ENCODE measurements at places on chromosomes 11 and 22. TPM values are rescaled to one million over a fixed set of nuclear protein-coding genes. Genes with fewer than 3 reads are reported as not detected.

FAM111A gene
- total RNA-seq, result 60.5 TPM

GRAMD1B gene
- total RNA-seq, result 25.1 TPM

SBF2 gene
- total RNA-seq, result 23.1 TPM

GGT5 gene
- total RNA-seq, result not detected

MAPK8IP2 gene
- 0.17 TPM for total RNA-seq

GRCh38 chr11:116070520-116070919, 566.3 kb upstream of the CADM1 start:
- no peak for DNase-seq

DNA sequence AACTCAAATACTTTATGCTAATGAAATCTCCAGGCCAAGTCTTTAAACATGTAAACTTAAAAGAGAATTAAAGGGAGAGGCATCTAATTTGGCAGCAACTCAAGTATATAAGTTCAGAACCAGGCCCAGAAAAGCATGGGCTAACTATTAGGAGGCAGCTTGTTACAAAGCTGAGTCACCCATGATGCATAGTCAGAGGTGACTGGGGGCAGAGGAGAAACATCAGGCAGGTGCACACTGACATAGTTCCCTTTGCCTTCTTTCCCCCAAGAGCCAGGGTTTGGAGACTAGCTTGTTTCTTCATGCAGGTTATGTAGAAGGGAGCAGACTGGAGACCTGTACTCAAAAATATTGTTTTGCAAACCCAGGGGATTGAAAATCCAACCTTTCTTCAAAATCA, 619.0 kb downstream of the SOX6 start:
- DNase-seq, result no peak

DNA sequence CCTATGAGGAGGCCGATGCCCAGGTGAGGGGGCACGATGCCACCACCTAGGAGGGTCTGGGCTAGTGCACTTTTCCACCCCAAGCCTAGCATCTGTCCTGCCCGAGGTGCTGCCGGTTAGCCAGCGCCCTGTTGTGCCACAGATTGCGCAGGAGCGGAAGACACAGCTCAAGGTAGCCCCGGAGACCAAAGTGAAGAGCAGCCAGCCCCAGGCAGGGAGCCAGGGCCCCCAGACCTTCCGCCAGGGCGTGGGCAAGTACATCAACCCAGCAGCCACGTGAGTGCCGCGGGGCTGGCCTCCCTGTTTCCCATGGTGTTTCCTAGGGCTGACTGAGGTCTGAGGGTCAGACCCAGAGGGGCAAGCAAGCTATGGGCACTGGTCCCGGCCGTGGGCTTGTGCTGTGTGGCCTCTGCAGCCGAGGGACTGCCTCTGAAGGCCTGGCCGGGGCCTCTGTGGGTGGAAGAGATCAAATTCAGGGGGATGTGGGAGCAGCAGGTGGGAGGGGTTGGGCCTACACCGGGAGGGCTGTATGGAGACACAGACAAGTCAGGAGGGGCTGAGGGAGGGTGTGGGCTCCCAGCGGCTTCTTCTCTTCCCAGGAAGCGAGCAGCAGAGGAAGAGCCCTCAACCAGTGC, 29.1 kb downstream of the PPIL2 start:
- no peak for DNase-seq

All from T-helper 17 cell (primary cell).